ENCODE measurements at places on chromosomes 16 and 17.
A peak's percentile ranks its signal among the peaks of the same experiment; 100 is the strongest.

GRCh38 chr16:25121824-25122600 is 10.5 kb downstream of the LCMT1 start:
- DNase-seq = no peak

GRCh38 chr17:78890498-78890897 is 12.5 kb downstream of the CEP295NL start:
- DNase-seq = no peak

DNA sequence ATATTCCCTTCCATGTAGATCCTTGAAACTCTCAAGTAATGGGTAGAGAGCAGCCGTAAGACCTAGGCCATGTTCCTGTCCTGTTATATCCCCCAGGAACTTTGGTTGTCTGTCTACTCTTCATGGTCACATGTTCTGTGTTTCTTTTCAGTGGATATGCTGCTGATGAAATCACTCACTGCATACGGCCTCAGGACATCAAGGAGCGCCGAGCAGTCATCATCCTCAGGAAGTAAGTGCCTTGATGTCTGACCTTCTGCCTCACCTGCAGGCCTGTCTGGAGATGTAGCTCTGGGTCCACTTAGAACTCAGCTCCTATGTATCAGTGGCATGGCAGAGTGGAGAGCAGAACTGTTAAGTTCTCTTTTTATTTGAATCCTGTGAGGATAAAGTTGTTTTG is 11.2 kb downstream of the ALKBH5 start:
- no peak for DNase-seq

- DNase-seq = no peak
Observed at GRCh38 chr17:73652886-73653480, 8.7 kb upstream of the SDK2 start.

DNA sequence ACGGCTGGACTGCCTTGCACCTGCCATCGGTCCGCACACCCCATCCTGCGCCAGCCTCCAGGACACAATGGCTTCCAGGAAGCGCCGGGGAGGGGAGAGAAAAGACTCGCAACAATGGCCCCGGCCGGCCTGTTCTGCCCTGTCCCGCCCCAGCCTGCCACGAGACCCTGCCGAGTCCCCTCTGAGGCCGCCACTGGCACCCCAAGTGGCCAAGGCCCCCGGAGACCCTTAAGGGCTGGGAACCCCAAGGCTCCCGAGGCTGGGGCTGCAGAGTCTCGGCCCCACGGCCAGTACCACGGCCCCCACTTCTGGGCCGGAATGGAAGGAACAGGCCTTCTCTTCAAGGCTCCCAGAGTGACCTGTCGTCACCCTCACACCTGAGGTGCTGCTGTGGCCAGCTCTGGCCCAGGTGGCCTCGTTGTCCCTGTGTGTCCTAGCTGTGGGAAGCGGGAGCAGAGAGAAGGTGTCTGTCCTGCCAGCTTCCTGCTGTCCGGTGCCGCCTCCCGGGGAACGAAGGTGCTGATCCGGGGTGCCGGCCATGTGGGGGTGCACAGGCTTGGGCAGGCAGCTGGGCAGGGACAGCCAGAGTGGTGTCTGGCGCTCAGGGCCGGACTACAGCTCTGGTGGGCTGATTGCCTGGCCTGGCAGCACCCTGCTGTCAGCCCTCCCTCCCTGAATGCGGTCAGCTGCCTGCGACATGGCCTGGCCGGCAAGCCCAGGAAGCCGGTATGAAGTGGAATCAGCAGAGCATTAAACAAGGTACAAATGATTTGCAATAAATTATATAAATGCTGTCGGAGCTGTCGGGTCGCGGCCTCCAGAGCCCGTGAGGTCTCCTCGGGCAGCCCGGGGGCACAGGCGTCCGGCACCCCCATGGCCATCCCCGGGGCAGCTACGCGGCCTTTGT is 8.2 kb upstream of the CACNA1H start:
- DNase-seq = no peak

DNA sequence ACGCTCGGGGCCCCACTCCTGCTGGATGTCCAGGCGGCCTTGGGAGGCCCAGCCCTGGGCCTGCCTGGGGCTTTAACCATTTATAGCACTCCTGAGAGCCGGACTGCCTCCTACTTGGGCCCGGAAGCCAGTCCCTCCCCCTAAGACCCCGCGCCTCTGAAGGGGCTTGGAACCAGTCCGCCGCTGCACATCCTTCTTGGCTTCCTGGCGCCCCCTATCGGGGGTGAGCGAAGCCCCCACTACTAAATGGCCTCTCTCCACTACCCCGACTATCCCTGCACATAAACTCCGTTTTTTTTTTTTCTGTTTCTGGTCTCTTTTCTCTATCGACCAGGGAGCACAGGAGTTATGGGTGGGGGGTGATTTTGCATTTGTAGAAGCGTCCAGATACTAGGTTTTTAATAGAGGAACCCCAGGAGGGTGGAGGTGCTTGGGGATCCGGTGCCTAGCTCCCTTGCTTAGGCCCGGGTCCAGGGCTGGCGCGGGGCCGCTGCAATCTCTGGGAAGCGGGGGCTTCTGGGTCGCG is 633 bp upstream of the NOL3 start:
- peak; percentile 76 for DNase-seq

- peak; percentile 94 for DNase-seq
Observed at GRCh38 chr17:75632863-75633485, at the start of gene SMIM5. TSS of gene SMIM5 (plus strand) at chr17:75633434. CDS start at chr17:75640202, 6,768 bp downstream.

GRCh38 chr17:64002658-64003525 is 4.7 kb downstream of the PRR29 start:
- no peak for DNase-seq

GRCh38 chr17:1005361-1005946 is 8.5 kb downstream of the TIMM22 start:
- no peak for DNase-seq

DNA sequence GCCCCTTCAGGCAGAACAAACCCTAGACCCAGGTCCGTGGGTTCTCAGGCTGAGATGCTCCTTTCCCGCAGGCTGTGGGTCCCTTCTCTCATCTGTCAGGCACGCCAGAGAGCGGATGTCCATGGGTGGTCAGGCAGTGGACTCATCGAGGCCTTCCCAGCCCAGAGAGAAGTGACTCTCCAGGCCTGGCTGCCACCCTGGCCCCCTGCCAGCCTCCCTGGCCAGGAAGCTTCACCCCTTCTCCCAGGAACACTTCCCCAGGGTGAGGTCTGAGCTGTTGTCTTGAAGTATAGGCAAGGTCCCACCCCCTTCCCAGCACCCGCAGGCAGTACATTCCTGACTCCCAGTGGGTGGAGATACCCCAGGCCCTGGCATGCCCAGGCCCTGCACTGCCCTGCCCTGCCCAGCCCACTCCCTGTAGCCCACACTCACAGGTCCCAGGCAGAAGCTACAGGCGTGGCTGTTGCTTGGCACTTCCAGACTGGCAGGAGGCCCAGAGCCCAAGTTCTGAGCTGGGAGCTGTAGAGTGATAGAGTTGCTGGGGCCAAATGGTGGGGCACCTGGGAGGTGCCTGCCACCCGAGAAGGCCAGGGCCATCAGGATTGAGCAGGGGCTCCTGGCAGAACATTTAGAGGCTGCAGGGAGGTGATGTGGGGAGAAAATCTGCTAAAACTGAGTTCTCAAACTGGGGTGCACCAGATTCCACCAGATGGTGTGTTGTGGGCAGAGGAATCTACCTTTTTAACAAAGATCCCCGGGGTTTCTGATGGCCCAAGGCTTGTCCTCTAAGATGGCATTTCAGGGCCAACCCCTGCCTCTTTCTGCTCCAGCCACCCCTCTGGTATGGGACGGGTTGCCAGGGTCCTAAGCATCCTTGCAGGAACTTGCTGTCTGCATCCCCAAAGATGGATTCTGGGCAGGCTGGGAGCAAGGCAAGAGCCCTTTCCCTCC is 6.7 kb downstream of the ITGA3 start:
- no peak for DNase-seq

GRCh38 chr17:69142175-69142802 is 594 bp upstream of the ABCA6 start:
- no peak for DNase-seq

GRCh38 chr16:66299349-66299748 is 67.1 kb upstream of the CDH5 start:
- no peak for DNase-seq

- no peak for DNase-seq
Observed at GRCh38 chr17:49600949-49601348, 25.3 kb downstream of the NXPH3 start.

- no peak for DNase-seq
Observed at GRCh38 chr16:82201926-82202325, 31.9 kb upstream of the MPHOSPH6 start.

DNA sequence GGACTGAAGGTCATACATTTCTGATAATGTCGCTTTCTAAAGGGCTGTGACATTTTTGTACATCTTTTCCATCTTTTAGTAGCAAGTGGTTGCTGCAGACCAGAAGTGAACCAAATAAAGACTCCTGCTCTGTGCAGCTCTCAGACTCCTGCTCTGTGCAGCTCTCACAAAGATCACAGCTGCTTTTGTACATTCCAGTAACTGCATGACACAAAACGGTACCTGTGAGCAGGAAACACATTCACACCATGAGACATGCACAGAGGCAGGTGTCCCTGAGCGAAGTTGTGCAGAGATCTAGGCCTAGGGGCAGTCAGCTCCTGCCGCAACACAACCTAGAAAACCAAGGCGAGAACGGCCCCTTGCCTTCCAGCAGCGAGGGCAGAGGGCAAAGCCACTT is 67.5 kb downstream of the KLHDC4 start:
- no peak for DNase-seq

DNA sequence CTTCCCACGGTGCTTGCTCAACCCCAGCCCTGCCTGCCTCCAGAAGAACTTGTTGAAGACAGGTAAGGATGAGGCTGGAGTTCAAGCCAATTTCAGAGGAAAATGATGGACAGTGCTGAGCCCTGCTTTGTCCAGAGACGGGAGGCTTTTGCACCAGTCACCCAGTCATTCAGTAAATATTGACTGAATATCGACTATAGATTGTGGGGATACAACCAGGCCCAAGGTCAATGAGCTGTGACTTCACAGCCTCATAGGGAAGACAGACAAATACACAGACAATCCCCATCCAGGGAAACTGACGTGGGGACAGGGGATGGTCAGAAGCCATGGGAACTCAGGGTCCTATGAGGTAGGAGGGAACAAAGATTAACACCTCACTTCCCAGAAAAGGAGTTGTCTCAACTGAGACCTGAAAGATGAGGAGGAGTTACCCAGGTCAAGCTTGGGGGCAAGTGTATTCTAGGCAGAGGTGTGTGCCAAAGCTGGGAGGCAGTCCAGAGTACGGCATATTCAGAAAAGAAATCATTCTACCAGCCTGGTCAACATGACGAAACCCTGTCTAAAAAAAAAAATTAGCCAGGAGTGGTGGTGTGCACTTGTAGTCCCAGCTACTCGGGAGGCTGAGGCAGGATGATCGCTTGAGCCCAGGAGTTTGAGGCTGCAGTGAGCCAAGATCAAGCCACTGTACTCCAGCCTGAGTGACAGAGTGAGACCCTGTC is 5.9 kb upstream of the DOC2A start:
- DNase-seq = no peak

GRCh38 chr16:49200223-49200820 is 81.3 kb downstream of the CBLN1 start:
- DNase-seq = no peak

DNA sequence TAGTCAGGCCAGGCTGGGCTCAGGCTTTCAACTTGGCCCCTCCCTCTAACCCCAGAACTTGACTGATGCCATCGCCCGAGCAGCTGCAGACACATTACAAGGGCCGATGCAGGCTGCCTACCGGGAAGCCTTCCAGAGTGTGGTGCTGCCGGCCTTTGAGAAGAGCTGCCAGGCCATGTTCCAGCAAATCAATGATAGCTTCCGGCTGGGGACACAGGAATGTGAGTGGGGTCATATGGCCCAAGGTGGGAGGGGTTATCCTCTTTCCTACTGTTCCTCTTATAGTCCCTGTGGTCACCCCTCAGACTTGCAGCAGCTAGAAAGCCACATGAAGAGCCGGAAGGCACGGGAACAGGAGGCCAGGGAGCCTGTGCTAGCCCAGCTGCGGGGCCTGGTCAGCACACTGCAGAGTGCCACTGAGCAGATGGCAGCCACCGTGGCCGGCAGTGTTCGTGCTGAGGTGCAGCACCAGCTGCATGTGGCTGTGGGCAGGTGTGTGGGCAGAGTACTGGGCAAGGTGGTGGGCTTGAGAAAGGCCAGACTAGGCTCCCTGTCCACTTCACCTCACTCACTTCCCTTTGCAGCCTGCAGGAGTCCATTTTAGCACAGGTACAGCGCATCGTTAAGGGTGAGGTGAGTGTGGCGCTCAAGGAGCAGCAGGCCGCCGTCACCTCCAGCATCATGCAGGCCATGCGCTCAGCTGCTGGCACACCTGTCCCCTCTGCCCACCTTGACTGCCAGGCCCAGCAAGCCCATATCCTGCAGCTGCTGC is 2.1 kb upstream of the NRN1L start:
- no peak for DNase-seq

DNA sequence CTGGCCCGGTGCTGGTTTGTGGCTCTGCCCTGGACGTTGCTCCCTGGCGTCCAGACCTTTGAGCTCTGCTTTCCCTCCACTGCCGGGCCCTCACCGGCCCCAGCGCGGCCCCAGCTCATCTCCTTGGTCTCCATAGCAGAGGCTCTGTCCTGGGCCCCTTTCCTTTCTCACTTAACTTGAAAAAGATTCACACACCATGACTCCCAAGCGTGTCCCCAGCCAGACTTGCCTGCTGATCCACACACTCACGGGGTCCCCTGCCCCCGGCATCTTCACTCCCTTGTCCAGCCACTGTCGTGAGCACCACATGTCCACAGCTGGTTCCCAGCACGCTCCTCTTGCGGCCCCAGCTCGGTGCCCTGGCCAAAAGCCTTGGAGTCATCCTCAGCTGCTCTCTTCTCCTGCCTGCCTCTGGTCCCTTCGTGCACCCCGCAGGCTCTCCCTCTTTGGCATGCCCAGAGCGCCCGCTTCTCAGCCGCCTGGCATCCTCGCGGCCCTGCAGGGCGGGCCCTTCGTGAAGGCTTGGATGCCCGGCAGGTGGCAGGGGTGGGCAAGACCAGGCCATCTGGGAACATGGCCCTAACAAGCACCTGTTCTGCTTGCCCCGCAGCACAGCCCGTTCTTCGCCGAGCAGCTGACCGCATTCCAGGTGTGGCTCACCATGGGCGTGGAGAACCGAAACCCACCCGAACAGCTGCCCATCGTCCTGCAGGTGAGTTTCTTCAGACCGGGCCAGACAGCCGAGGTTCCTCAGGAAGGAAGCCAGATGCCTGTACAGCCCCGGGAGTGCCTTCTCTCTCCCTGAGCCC is 145.6 kb upstream of the CHMP6 start:
- no peak for DNase-seq

All from endothelial cell (in vitro differentiated cells).